ENCODE measurements at places on chromosomes 4 and X.

GRCh38 chr4:7032596-7032995 is 10.6 kb upstream of the TADA2B start:
- DNase-seq, result no peak

- DNase-seq, result no peak
These were observed 140.6 kb upstream of the BANK1 start for GRCh38 chr4:101649790-101650515.

GRCh38 chr4:7361280-7361895 is 73.3 kb downstream of the PSAPL1 start:
- no peak for DNase-seq

DNA sequence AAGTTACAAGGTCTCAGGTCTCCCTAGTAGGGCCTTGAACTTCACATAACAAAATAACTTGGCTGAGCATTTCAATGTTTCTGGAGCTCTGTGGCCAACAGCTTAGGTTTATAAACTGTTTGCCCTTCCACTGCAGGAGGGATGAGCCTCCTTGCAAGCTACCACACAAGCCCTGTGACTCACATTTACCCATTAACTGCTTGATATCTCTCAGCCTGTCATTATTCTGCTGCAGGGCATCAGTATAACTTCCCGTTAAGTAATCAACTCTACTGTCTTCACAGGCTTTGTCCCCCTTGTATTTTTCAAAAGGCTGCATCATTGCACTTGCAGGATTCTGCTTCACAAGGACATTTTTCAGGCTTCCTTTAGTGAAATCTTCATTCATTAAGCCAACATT is 151.7 kb upstream of the CXCL13 start:
- no peak for DNase-seq

GRCh38 chr4:82493721-82494425 is 63.5 kb downstream of the ENOPH1 start:
- DNase-seq, result no peak

GRCh38 chr4:7964890-7965662 is 25.4 kb upstream of the AFAP1 start:
- no peak for DNase-seq

- DNase-seq, result peak; percentile 17
These were observed 81.5 kb upstream of the EGFL6 start for GRCh38 chrX:13487731-13488505.

GRCh38 chr4:139301821-139302611 is at the start of gene NDUFC1:
Gene NDUFC1, minus strand, starts transcription at chr4:139302477. Its CDS starts 6,679 bp downstream, at chr4:139295798.
- DNase-seq, result no peak

DNA sequence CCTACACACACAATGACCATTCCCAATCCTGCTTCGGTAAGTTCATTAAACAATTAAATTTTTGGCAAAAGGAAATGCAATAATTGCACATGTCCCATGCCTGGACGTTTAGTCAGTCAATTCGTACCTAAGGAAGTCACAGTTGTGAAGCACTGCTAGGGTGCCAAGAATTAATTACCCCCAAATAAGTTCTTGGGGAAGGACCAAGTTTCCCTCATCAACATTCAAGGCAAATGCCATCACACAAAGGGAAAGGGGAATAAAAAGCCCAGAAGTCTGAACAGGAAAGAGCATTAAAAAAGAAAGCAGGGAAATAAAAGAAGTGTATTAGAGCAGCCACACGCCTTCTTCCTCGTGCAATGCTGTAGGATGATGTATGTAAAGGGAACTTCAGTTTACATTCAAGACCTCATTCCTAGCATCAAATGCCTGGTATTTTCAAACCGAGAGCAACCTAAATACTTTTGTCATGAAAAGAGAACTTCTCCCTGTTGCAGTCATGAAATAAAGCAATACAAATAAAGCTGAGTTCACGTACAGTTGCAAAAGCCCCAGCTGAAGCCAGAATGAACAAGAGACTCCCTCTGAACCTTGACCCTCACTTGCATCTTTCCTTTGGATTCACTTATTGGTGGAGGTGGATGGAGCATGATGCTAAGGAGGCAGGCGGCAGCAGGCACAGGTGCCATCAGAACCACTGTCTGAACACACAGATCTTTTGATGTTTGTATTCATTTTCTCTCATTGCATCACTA is 124.0 kb upstream of the PPARGC1A start:
- DNase-seq, result no peak

GRCh38 chr4:169826634-169827187 is 69.0 kb upstream of the HPF1 start:
- DNase-seq, result no peak

DNA sequence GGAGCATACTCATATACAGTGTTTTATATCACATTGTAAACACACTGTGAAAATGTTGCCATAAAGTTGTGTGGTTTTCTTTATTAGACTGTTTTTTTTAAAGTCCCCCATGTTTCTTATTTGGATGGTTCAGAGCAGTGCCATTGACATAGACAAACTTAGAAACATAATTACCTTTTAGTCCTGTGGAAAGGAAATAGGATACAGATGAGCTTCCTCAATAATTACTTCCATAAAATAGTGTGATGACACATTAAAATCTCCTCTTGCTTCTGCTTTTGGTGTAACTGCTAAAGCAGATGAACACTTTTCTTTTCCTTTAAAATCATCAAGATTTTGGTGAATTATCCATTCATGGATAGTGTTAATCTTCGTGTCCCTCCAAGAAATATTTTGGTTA is 52.9 kb upstream of the LIMCH1 start:
- no peak for DNase-seq

- no peak for DNase-seq
These were observed 302.2 kb downstream of the LDB2 start for GRCh38 chr4:16596267-16596666.

GRCh38 chr4:54497947-54498346 is 159.8 kb upstream of the KIT start:
- DNase-seq, result no peak

- DNase-seq, result no peak
These were observed 87.0 kb downstream of the ZNF827 start for GRCh38 chr4:145851511-145852201.

DNA sequence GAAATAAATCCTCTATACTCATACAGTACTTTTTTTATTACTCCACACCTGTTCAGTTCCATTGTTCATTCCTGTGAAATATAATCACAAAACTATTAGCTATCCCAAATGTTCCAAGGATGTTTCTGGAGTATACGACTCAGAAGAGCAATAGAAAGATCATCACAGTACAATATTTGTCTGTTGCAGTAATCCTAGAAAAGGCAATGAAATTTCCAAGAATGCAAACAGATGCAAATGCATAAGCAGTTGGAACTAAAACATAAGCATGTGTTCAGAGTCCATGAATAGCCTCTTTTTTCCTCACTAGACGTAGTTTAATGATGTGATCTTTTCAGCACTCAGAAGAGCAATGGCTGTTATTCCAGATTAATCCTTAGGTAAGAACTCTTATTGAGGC is 55.2 kb downstream of the RTL3 start:
- no peak for DNase-seq

DNA sequence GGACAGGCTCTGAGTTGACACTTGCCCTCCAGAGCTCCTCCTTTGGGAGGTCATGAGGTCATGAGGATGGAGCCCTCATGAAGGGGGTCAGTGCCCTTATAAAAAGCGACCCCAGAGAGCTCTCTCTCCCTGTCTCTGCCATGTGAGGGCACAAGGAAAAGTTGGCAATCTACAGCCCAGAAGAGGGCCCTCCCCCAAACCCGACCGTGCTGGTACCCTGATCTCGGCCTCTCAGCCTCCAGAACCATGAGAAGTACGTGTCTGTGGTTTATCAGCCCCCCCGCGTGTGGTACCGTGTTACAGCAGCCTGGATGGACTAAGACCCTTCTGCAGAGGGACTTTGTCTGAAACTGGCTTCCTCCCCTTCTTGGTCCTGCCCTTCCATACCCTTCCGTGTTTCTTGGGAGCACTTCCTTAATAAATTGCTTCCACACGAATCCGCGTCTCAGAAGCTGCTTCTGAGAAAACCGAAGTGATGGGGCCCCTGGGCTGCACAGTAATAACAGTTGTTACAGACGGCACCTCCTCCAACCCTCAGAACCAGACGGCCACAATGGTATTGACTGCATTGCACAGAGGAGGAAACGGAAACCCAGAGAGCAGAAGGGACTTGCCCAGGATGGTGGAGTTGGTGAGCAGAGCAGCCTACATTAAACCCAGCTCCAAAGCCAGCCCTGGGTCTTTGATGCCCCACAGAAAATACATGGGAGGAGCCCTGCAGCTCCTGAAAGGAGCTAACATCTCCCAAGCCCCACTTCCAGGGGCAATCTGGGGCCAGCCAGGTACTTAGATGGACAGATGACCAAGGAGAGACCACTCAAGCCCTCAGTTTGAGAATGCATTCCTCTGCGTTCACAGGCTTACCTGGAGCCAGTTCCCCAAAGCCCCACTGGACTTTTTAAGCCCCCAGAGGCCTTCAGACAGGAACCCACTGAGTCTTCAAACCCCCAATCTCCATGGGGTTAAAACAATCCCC is 242.7 kb downstream of the BCOR start:
- no peak for DNase-seq

- DNase-seq, result no peak
These were observed 139.5 kb downstream of the SH3KBP1 start for GRCh38 chrX:19747652-19748610.

GRCh38 chr4:173181848-173182247 is 13.2 kb downstream of the GALNT7 start:
- no peak for DNase-seq

All from NCI-H774 (cell line).